ENCODE measurements at places on chromosomes 13 and 19.

GRCh38 chr19:10112895-10113591, 1.6 kb downstream of the P2RY11 start:
- H3K4me3 ChIP-seq = no peak overlapping the region
- no peaks in the 10 kb centered on the region for H3K4me1 ChIP-seq
- no peaks in the 10 kb centered on the region for H3K27me3 ChIP-seq

- no peak for DNase-seq
- no peak overlapping the region for H3K27ac ChIP-seq
- H3K4me3 ChIP-seq = no peak overlapping the region
- H3K36me3 ChIP-seq = no peaks in the 10 kb centered on the region
- H3K27me3 ChIP-seq = peaks cover 65% of the 10 kb centered on the region
Measured at GRCh38 chr13:112962911-112963625, 5.9 kb upstream of the MCF2L start.

DNA sequence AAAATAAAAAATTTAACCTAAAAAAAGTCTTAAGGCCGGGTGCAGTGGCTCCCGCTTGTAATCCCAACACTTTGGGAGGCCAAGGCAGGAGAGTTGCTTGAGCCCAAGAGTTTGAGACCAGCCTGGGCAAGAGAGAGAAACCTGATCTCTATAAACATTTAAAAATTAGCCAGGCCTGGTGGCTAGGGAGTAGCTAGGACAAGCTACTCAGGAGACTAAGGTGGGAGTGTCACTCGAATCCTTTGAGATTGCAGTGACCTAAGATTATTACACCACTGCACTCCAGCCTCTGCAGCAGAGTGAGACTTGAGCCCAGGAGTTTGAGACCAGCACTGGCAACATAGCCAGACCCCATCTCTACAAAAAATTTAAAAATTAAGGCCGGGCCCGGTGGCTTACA, 1.1 kb downstream of the CCDC97 start:
- H3K27me3 ChIP-seq = no peaks in the 10 kb centered on the region
- peak overlapping the region; percentile 96 for H3K27ac ChIP-seq
- peaks cover 7% of the 10 kb centered on the region for H3K4me1 ChIP-seq
- H3K36me3 ChIP-seq = peaks cover 31% of the 10 kb centered on the region
- H3K4me3 ChIP-seq = peak overlapping the region; percentile 72
- DNase-seq = no peak

- H3K27ac ChIP-seq = no peak overlapping the region
- peaks cover 15% of the 10 kb centered on the region for H3K36me3 ChIP-seq
- H3K4me1 ChIP-seq = no peaks in the 10 kb centered on the region
- no peak for DNase-seq
- no peaks in the 10 kb centered on the region for H3K27me3 ChIP-seq
- no peak overlapping the region for H3K4me3 ChIP-seq
Measured at GRCh38 chr13:36850790-36851438, 31.9 kb downstream of the RFXAP start.

DNA sequence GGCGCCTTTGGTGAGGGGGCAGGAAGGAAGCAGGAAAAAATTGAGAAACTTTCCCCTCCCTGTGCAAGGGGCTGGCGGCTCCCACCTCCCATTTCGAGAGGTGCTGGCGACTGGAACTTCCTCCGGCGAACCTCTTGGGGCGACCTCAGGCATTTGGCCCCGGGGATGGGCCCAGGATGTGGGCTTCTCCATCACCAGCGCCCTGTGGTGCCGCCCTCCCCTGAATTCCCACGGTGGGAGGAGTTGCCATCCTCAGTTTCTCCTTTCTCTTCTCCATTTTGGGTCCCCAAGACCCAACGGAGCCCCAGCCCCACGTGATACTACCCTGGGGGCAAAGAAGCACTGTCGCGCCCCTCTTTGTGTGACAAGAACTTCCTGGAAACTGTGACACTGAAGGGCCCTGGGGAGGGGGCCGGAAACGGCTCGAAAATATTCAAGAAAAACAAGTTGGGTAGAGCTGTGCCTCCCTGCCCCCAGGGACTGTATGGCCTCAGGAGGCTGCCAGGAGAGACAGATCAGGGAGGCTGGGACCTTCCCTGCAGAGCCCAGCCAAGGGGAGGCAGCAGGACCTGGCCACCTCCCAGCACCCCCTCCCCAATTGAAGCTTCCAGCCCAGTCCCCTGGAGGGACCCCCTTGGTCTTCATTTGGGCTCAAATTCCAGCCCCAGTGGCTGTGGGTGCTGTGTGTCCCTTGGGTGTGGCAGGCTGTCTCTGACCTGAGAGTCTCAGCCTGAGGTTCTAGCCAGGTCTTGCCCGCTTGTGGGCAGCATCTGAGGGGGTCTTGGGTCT, 16.2 kb upstream of the AP1M2 start:
- H3K4me1 ChIP-seq = peaks cover 10% of the 10 kb centered on the region
- peak overlapping the region; percentile 90 for H3K4me3 ChIP-seq
- peaks cover under 1% of the 10 kb centered on the region for H3K27me3 ChIP-seq
- DNase-seq = no peak

DNA sequence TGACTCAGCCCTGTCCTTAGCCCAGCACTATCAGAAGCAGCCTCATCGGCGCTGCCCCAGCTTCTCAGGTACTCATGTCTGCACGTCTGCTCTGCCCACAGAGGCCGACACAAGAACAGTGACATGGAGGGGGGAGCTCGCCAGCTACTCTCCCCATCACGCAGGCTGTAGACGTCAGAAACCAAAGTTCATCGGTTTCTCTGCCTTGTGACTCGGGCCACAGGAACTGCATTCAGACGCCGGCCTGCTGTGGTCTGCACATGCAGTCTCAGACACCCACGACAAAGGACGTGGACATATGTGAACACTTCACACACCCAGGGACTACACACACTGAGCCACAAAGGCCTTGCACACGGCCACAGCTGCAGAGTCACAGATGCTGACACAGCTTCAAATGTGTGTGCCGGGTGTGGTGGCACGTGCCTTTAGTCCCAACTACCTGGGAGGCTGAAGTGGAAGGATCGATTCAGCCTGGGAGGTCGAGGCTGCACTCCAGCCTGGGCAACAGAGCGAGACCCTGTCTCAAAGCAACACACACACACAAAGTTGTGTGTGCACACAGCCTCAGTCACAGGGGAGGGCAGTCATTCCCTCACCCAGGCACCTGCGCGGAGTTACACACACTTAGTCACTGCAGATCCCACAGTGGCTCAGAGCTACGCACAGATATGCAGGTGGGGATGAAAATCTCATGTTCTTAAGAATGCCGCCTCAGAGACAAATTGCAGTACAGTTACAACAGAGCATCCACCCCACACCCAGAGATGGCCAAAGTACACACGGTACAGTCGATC, 4.9 kb upstream of the ZFP36 start:
- peaks cover 29% of the 10 kb centered on the region for H3K4me1 ChIP-seq
- peak; percentile 89 for DNase-seq
- H3K36me3 ChIP-seq = peaks cover 4% of the 10 kb centered on the region
- H3K4me3 ChIP-seq = no peak overlapping the region
- H3K27me3 ChIP-seq = no peaks in the 10 kb centered on the region
- H3K27ac ChIP-seq = peak overlapping the region; percentile 95

GRCh38 chr19:38674388-38675171, 27.1 kb downstream of the ACTN4 start:
- peaks cover 10% of the 10 kb centered on the region for H3K36me3 ChIP-seq
- DNase-seq = peak; percentile 49
- H3K4me3 ChIP-seq = no peak overlapping the region
- H3K4me1 ChIP-seq = peaks cover 56% of the 10 kb centered on the region
- H3K27ac ChIP-seq = peak overlapping the region; percentile 55

DNA sequence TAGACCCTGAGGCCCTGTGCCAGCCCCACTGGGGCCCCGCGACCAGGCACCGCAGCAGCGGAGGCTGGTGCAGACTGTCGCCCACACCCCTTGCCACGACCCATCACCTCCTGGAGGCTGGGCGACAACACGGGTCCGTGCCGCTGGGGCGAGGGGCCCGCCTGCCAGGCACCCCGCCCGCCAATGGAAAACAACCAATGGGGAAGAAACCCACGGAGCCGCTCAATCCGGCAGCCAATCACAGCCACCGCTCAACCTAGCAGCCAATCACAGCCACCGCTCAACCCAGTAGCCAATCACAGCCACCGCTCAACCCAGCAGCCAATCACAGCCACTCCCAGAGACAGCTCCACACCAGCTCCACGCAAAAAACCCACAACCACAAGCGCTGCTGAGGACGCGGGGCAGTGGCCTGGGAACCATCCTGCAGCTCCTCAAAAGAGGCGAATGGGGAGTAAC, 29.7 kb downstream of the GPX4 start:
- no peaks in the 10 kb centered on the region for H3K27me3 ChIP-seq
- H3K27ac ChIP-seq = peak overlapping the region; percentile 46
- DNase-seq = no peak
- peaks cover 24% of the 10 kb centered on the region for H3K4me1 ChIP-seq

GRCh38 chr19:4491446-4491845, 19.3 kb downstream of the HDGFL2 start:
- peaks cover 72% of the 10 kb centered on the region for H3K36me3 ChIP-seq
- no peaks in the 10 kb centered on the region for H3K27me3 ChIP-seq
- no peak for DNase-seq
- no peak overlapping the region for H3K27ac ChIP-seq
- H3K4me3 ChIP-seq = no peak overlapping the region

GRCh38 chr19:1768248-1768647, 14.9 kb downstream of the ONECUT3 start:
- H3K36me3 ChIP-seq = no peaks in the 10 kb centered on the region
- H3K27me3 ChIP-seq = peaks cover 60% of the 10 kb centered on the region
- no peak for DNase-seq
- H3K4me1 ChIP-seq = no peaks in the 10 kb centered on the region
- H3K4me3 ChIP-seq = no peak overlapping the region
- H3K27ac ChIP-seq = no peak overlapping the region

- peaks cover 28% of the 10 kb centered on the region for H3K36me3 ChIP-seq
- no peak for DNase-seq
- H3K27ac ChIP-seq = no peak overlapping the region
Measured at GRCh38 chr19:5017235-5017634, 48.3 kb downstream of the KDM4B start.

DNA sequence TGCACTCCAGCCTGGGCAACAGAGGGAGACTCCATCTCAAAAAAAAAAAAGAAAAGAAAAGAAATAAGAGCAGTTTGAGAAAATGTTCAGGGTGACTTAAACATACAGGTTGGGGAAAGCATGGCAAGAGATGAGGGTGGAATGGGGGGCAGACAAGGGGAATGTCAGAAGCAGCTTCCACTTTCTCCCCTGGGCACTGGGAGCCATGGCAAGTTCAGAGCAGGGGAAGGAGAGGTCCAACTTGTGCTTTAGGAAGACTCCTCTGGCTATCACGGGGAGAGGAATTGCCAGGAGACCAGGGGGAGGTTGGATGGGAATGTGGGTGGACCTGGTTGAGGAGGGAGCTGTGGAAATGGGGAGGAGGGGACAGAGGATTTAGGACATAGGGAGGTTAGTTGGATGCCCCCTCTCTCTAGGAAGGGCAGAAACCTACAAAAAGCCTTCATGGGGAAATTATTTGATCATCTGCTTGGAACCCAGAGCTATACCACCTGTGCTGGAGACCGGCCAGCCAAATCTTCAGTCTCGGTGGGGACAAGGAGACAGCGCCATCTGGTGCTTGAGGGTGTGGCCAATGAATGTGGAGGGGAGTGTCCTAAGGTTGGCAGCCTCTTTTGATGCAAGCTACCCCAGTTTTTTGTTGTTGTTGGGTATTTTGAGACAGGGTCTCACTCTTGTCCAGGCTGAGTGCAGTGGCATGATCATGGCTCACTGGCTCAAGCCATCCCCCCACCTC, 7.3 kb upstream of the STRN4 start:
- DNase-seq = no peak
- no peak overlapping the region for H3K4me3 ChIP-seq
- H3K4me1 ChIP-seq = peaks cover 8% of the 10 kb centered on the region
- no peaks in the 10 kb centered on the region for H3K27me3 ChIP-seq

DNA sequence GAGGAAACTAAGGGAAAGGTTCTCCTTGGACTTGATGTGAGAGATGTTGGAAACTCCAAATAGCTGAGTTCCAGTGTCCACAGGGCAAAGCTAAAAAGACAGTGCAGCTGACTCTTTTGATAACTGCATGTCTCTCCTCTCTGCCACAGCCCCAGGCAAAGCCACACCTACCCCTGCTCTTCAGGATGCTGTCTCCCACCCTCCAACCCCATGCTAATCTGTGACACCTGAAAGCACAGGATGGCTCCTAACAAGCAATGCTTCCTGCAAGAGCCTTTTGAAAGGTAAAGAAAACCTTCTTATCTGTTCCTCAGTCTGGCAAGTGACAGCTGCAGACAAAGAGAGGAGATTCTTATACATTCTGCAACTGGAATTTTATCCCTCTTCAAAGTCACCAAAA, 14.5 kb downstream of the SLC46A3 start:
- no peak for DNase-seq
- no peaks in the 10 kb centered on the region for H3K27me3 ChIP-seq
- no peak overlapping the region for H3K4me3 ChIP-seq
- H3K27ac ChIP-seq = no peak overlapping the region
- H3K36me3 ChIP-seq = no peaks in the 10 kb centered on the region

- H3K27me3 ChIP-seq = peaks cover 52% of the 10 kb centered on the region
- DNase-seq = no peak
- H3K27ac ChIP-seq = no peak overlapping the region
Measured at GRCh38 chr19:11478167-11479089, 2.4 kb downstream of the ELAVL3 start.

DNA sequence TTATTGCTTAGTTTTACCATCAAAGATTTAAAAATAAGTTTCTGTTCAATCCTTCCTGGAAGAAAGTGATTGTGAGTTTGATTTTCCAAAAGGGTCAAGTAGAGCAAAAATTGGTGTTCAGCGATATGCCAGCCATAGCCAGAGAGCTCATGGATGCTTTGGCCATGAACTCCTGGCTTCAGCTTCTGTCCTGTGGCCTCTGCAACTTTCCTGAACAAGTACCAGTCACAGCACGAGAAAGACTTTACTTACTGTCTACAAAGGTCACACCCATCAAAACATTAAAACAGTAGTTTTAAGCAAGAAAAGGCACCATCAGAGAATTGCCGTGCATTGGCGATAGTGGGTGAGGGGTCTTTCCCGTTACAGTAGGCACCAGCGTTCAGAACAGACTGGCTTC, 753.0 kb upstream of the SGCG start:
- no peaks in the 10 kb centered on the region for H3K36me3 ChIP-seq
- H3K4me1 ChIP-seq = no peaks in the 10 kb centered on the region
- H3K4me3 ChIP-seq = no peak overlapping the region
- no peak overlapping the region for H3K27ac ChIP-seq
- DNase-seq = no peak

GRCh38 chr13:23159760-23160637, 20.8 kb upstream of the SGCG start:
- no peaks in the 10 kb centered on the region for H3K36me3 ChIP-seq
- H3K4me1 ChIP-seq = no peaks in the 10 kb centered on the region
- H3K27ac ChIP-seq = no peak overlapping the region
- H3K4me3 ChIP-seq = peak overlapping the region; percentile 17
- H3K27me3 ChIP-seq = peaks cover 19% of the 10 kb centered on the region
- no peak for DNase-seq
